ENCODE measurements at places on chromosomes 16 and 17.

GRCh38 chr16:23838485-23839142 is 2.8 kb downstream of the PRKCB start:
- DNase-seq = no peak
- H3K27ac ChIP-seq = no peak overlapping the region
- no peaks in the 10 kb centered on the region for H3K27me3 ChIP-seq
- H3K4me1 ChIP-seq = no peaks in the 10 kb centered on the region

DNA sequence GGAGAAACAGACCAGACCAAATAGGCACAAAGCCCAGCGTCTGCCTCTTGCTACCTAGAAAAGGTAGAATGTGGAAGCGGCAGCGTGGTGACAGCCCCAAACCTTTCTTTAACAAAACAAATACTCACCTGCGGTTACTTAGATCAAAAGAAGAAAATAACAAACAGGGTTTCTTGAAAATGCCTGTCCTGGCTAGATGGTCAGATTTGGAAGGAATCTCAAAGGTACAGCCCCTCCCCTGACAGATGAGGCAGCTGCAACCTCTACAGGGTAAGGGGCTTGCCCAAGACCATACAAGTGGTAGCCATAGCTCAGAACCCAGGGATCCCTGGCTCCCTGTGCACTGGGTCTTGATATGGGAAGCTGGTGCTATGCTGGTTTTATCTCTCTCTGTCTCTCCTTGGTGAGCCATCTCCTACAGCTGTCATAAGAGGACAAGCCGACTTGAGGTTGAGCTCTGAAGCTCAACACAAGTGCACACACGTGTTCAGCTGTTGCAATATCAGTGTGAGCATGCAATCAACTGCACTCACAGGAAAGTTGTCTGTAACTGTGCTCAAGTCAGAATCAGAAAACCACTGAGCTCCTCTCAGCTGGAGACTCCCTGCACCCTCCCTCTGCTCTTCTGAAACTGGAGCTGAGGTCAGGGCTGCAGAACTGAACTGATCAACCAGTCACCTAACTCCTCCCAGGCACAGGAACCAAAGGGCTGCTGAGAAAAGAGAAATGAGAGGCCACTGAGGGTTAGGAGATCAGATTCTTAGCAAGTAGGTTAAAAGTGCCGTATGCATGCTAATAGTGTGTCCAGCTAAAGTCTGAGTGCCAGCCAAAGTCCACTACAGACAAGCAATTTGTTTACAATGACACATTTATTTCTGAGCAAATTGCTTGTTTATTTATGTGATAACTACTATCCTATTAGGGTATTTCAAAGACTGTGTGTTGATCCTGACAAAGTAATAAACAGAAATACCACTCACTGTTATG is 6.1 kb upstream of the RNF157 start:
- H3K4me3 ChIP-seq = no peak overlapping the region
- DNase-seq = no peak
- no peaks in the 10 kb centered on the region for H3K4me1 ChIP-seq
- no peaks in the 10 kb centered on the region for H3K36me3 ChIP-seq
- no peak overlapping the region for H3K27ac ChIP-seq

GRCh38 chr17:81726004-81726403 is 13.9 kb downstream of the SLC25A10 start:
- no peak overlapping the region for H3K27ac ChIP-seq
- no peaks in the 10 kb centered on the region for H3K36me3 ChIP-seq
- DNase-seq = no peak
- H3K4me1 ChIP-seq = no peaks in the 10 kb centered on the region
- no peak overlapping the region for H3K4me3 ChIP-seq
- H3K27me3 ChIP-seq = no peaks in the 10 kb centered on the region

DNA sequence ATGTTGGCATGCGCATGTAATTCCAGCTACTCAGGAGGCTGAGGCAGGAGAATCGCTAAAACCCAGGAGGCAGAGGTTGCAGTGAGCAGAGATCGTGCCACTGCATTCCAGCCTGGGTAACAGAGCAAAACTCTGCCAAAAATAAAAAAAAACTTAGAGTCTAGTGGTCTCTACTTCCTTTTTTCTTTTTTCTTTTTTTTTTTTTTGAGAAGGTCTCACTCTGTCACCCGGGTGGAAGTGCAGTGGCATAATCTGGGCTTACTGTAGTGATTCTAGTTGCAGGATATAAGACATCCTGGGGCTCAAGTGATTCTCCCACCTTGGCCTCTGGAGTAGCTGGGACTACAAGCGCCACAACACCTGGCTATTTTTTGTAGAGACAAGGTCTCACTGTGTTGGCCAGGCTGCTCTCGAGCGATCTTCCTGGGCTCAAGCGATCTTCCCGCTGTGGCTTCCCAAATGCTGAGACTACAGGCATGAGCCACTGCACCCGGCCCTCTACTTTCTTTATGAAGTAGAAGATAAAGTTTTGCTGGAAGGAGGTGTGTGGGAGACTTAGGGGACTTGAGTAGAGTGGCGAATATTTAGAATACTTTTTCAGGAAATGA is 47.9 kb upstream of the TAOK1 start:
- no peak overlapping the region for H3K27ac ChIP-seq
- no peaks in the 10 kb centered on the region for H3K36me3 ChIP-seq
- H3K4me1 ChIP-seq = no peaks in the 10 kb centered on the region
- DNase-seq = no peak
- no peak overlapping the region for H3K4me3 ChIP-seq

DNA sequence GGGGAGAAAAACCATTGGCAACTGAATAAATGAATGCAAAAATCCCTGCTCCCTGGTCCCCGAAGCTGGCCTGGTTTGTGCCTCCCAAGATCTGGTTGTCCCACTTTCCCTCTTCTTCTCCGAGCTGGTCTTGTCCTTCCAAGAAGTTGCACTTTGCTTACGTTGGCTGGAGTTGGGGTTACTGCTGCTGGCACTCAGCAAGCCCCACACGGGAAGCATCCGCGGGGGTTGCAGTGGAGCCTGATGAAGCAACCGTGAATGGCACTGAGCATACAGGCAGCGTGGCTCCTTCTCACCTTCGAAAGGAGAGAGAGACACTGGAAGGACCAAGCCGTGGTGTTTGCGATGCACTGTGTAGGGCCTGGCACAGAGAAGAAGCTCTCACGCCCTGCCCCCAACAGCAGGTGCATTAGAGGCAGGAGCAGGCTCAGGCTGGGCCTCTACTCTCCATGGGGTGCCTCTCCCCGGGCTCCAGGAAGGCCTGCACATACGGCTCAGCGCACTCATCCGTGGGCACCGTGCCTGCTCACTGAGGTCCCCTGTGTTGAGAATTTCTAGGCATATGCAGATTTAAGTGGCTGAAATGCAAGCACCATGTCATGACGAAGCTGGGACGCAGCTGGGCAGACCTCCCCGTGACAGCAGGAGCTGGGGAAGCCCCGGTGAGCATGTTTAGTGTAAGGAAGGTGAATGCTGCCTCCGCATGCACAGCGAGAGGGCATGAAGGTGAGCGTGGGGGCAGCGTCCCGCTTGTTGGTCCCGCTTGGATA is 12.1 kb downstream of the CA5A start:
- no peak overlapping the region for H3K27ac ChIP-seq
- no peak overlapping the region for H3K4me3 ChIP-seq
- peaks cover 17% of the 10 kb centered on the region for H3K4me1 ChIP-seq
- H3K36me3 ChIP-seq = no peaks in the 10 kb centered on the region
- DNase-seq = no peak
- H3K27me3 ChIP-seq = no peaks in the 10 kb centered on the region

- no peaks in the 10 kb centered on the region for H3K36me3 ChIP-seq
- H3K4me3 ChIP-seq = no peak overlapping the region
- no peak overlapping the region for H3K27ac ChIP-seq
- DNase-seq = no peak
- no peaks in the 10 kb centered on the region for H3K4me1 ChIP-seq
These were observed 105.8 kb upstream of the SDK2 start for GRCh38 chr17:73749928-73750605.

- no peaks in the 10 kb centered on the region for H3K4me1 ChIP-seq
- H3K4me3 ChIP-seq = no peak overlapping the region
- H3K27ac ChIP-seq = no peak overlapping the region
- no peak for DNase-seq
- H3K36me3 ChIP-seq = no peaks in the 10 kb centered on the region
- no peaks in the 10 kb centered on the region for H3K27me3 ChIP-seq
These were observed 366.8 kb upstream of the MON1B start for GRCh38 chr16:76824221-76824620.

DNA sequence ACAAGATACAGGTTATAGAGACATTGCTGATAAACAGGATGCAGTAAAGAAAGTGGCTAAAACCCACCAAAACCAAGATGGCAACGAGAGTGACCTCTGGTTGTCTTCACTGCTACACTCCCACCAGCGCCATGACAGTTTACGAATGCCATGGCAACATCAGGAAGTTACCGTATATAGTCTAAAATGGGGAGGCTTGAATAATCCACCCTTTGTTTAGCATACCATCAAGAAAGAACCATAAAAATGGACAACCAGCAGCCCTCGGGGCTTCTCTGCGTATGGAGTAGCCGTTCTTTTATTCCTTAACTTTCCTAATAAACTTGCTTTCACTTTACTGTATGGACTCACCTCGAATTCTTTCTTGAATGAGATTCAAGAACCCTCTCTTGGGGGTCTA is 21.7 kb upstream of the CDH13 start:
- no peaks in the 10 kb centered on the region for H3K4me1 ChIP-seq
- DNase-seq = no peak
- H3K27me3 ChIP-seq = no peaks in the 10 kb centered on the region
- H3K36me3 ChIP-seq = no peaks in the 10 kb centered on the region
- no peak overlapping the region for H3K4me3 ChIP-seq

- no peaks in the 10 kb centered on the region for H3K36me3 ChIP-seq
- DNase-seq = no peak
- H3K4me3 ChIP-seq = no peak overlapping the region
- H3K27ac ChIP-seq = no peak overlapping the region
- H3K27me3 ChIP-seq = no peaks in the 10 kb centered on the region
These were observed 46.8 kb downstream of the SLC39A11 start for GRCh38 chr17:73045724-73046123.

DNA sequence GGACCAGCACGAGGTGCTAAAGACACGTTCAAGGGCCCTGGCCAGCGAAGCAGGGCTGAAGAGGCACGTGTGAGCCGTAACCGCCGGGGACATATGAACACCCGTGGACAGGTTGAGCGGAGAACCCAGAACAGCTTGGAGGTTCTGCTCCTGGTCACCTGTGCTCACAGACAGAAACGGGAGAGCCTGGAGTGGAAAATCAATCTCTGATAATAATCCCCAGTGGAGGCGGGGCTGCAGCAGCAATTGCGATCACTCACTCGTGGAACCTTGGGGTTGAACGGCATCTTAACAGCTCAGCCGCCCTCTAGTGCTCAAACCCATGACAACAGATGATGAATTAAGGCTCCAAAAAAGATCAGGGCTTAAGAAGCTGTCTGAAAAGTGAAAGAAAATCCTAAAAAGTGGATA is 25.6 kb downstream of the WIPI1 start:
- H3K36me3 ChIP-seq = no peaks in the 10 kb centered on the region
- no peak for DNase-seq
- no peak overlapping the region for H3K27ac ChIP-seq
- H3K4me3 ChIP-seq = no peak overlapping the region
- H3K4me1 ChIP-seq = peaks cover 7% of the 10 kb centered on the region
- no peaks in the 10 kb centered on the region for H3K27me3 ChIP-seq

- no peaks in the 10 kb centered on the region for H3K36me3 ChIP-seq
- no peaks in the 10 kb centered on the region for H3K27me3 ChIP-seq
- no peak overlapping the region for H3K4me3 ChIP-seq
- DNase-seq = no peak
These were observed 213.6 kb downstream of the PRKCA start for GRCh38 chr17:66515974-66516373.

DNA sequence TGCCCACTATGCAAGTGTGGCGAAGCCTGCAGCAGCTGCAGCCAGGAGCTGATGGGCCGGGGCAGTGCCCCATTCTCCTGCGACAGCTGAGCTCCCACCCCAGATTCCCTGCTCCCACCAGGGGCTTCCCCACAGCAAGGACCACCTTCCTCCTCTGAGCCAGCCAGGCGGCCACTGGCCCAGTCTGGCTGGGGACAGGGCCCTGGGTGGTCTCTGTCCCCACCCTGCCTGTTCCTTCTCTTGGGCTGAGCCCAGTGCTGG is 5.6 kb upstream of the NPTX1 start:
- H3K27ac ChIP-seq = no peak overlapping the region
- H3K4me1 ChIP-seq = peaks cover 22% of the 10 kb centered on the region
- no peaks in the 10 kb centered on the region for H3K36me3 ChIP-seq
- no peak overlapping the region for H3K4me3 ChIP-seq

DNA sequence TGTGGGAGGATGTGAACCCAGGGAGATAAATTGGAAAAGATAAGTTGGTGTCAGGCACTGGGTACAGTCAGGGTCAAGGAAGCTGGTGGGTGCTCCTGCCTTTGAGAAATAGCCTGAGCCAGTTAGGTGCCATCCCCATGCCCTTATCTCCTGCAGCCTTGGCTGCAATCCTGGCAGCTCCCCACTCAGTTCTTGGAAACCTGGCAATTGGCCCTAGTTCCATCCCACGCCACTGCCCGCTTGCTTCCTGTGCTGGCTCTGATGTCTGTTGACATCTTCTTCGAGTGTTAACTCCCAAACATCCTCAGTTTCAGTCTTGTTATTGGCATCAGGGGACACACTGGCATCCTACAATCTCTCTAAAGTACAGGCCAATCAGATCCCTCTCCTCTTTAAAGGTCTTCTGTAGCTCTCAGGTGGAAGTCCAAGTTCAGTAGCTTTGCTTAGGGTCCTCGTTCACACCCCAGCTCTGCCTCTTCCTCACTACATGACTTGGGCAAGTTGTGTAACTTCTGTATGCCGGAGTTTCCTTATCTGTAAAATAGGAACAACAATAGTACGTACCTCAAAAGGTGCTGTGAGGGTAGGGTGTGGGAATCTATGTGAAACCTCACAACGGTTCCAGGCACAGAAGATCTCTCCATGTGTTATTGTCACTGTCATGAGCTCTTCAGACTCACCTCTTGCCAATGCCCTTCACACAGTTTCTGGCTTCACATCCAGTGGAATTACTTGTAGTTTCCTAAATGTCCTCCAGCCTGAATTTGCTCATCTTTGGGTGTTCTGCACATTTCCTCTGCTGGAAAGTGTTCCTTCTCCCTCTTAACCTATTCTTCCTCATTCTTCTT is 13.5 kb upstream of the PRKAR1A start:
- peak; percentile 90 for DNase-seq
- no peaks in the 10 kb centered on the region for H3K27me3 ChIP-seq
- no peaks in the 10 kb centered on the region for H3K36me3 ChIP-seq
- peak overlapping the region; percentile 67 for H3K27ac ChIP-seq
- H3K4me1 ChIP-seq = peaks cover 26% of the 10 kb centered on the region

DNA sequence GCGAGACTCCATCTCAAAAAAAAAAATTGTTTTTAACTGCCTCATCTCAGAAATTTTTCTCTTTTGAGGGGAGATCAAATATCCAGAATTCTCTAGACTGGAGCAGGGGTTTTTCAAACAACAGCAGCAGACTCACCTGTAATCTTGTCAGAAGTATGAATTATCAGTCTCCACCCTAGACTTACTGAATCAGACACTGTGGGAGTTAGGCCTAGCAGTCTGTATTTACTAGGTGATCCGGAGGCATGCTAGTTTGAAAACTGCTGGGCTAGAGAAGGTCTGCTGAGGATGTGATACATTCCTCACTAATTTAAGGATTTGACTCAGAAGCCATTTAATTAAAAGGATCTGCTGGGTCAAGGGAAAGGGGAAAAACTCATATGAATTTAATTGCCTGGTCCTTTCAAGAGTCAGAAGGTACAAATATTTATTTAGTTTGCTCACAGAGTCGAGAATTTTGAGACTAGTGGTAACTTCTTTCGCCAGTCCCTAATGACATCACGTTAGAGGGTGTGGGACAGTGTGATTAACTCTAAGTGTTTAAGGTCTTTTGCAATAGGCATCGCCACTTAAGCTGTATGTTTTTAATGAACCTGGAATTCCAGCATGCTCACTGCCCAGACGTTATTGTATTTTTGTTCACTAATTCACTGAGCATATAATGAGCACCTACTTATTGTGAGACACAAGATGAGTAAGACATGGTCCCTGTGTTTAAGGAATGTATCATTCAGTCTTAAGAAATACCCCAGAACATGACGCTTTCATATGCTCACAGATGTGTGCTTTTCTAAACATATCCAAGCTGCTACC is 14.2 kb downstream of the ATP6V0A1 start:
- H3K36me3 ChIP-seq = no peaks in the 10 kb centered on the region

All from testis (tissue), 5 donors.